ENCODE measurements at places on chromosomes 12 and 14.

- DNase-seq = peak; percentile 41
These were observed 92.9 kb downstream of the FAR2 start for GRCh38 chr12:29241821-29242591.

GRCh38 chr14:28666961-28667360 is 99.6 kb upstream of the FOXG1 start:
- DNase-seq = no peak

DNA sequence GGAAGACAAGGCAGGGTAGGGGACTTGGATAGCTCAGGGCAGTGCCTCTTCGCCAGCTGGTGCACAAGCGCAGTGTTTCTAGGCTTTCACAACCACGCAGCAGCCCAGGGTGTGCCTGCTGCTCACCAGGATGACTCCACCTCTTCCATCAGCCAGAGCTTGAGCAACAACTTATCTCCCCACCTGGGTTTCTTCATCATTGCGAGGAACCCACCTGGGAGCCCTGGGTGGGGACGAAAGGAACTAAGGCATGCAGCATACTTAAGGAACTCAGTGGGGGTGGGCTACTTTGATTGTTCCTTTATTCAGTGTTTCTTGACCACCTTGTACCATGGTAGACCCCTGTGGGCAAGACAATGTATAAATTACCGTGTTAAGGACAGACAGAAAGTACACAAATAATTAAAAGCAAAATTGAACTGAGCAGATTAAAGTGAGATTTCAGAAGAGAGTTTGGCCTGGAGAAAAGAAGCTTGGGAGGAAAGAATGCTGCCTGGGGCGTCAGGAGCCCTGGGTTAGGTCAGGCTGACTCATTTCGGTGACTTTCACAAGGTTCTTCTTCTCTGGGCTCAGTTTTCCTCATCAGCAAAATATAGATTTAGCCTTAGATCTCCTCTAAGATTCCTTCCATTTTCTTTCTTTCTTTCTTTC is 22.9 kb downstream of the KRT18 start:
- DNase-seq = peak; percentile 71

GRCh38 chr14:92470811-92471210 is 42.8 kb upstream of the RIN3 start:
- DNase-seq = no peak

GRCh38 chr12:74365178-74365964 is 172.3 kb upstream of the ATXN7L3B start:
- no peak for DNase-seq

GRCh38 chr12:121181181-121181580 is 28.7 kb upstream of the P2RX4 start:
- no peak for DNase-seq

DNA sequence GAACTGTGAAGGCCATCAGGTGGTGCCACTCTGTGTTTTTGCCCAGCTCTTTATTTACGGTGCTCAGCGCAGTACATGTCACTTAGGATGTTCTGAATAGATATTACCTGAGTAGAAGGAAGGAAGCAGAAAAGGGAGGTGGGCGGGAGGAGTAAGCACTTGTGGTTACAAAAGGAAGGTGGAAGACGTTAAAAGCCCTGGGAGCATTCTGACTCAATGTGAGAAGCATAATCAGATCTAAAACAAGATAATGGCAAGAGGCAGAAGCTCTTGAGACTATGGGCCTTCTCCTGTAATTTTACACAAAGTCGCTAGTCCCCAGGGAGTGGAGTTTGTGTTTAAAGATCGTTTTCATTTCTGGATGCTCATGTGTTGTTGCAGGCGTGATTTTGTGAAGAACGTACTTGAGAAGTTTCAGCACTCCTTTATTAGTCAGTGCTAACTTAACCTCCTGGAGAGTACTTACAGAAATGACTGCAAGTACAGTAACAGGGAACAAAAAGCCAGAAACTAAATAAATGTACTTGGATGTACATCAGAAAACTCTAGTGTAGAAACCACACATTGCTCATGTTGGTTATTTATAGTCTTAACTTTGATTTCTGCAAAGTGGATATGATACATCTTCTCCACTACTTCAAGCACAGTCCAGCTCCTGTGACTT is 1523.5 kb downstream of the AACS start:
- no peak for DNase-seq

DNA sequence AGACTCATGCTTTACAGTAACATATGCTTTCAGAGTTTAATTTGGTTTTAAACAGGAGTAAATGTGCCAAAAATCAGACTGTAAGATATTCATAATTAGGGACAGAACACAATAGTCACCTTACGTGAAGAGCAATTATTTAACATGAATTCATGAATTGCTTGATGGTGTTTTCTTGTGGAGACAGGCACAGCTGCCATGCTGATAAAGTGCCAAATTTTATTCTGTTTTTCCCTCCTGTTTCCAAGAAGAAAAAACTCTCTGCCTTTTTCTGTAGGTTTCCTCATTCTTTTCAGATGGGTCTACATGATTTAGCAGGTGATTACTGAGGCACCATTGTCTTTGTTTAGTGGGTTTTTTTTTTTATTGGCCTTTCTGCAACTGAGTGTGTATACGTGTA is 80.1 kb downstream of the C12orf42 start:
- DNase-seq = no peak

DNA sequence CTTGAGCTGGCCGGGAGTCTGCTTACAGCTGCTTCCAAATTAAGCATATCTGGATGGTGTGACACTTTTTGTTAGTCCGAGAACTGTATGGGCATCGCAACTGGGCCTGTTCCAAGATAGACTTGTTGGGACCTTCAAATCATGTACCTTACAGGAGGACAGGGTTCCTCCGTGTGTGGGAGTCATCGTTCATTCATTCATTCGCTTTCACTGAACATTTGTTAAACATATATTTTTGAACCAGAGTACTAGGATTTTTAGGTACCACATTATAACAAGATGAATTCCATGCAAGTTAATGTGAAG is 387 bp upstream of the IPO8 start:
- DNase-seq = no peak

DNA sequence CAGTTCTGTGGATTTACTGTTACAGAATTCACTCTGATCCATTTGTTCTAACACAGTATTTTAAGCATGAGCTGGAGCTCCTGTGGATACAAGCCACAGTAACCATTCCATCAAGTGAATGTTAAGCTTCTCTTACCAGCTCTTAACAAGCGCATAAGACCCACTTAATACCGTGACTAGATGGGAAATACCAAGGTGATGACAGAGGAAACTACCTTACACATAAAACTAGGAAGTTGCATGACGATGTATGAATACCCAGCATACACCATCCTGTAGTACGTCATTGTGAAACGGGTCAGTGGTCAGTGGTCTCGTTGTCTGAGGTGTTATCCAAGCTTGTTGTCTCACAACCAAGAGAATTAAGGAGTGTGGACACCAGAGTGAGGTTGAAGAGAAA is 2.0 kb upstream of the GALC start:
- no peak for DNase-seq

GRCh38 chr14:76829650-76830421 is 3.6 kb downstream of the LRRC74A start:
- no peak for DNase-seq

DNA sequence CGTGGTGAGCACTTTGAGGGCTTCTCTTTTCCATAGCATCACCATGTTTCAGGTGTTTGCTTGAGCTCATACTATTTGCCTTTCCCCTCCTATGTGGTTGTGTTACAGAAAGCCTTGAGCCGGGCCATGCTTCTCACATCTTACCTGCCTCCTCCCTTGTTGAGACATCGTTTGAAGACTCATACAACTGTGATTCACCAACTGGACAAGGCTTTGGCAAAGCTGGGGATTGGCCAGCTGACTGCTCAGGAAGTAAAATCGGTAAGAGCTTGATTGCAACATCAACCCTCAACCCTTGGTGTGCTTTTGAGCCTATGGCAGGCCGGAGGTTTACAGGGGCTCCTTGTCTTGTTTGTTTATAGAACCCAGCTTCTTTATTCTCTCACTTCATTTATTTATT is 8.1 kb downstream of the LETMD1 start:
- DNase-seq = no peak

- DNase-seq = no peak
These were observed 2.1 kb downstream of the CSRP2 start for GRCh38 chr12:76876696-76877229.

GRCh38 chr12:129779989-129780388 is 123.8 kb downstream of the TMEM132D start:
- no peak for DNase-seq

DNA sequence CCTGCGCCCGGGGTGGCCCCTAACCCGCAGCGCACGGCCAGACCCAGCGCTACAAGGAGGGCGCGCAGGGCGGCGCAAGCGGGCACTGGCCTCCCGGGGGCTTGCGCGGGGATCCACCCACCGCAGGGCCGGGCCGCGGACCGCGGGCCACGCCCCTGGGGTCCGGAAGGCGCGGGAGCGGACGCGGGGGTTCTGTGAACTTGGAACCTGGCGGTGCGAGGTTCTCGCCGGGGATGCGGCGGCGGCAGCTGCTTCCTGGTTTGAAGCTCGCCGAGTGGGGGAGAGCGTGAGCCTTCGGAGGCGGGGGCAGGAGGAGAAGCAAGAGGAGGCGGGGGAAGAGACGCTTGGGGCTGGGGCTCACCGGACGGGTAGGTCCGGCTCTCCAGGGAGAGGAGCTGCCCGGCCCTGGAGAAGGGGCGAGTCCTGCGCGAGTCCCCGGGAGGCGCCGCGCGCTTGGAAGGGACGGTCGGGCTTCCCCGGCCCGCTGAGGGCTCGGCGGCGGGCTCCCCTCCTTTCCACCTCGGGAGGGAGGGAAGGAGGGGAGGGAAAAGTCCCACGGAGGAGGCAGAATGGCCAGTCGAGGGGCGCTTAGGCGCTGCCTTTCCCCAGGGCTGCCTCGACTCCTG is at the start of gene PRKCH:
Gene PRKCH, plus strand, starts transcription at position 195 of the 626 bp plus-strand sequence. CDS start 523 bp downstream, outside the sequence.
- peak; percentile 93 for DNase-seq

DNA sequence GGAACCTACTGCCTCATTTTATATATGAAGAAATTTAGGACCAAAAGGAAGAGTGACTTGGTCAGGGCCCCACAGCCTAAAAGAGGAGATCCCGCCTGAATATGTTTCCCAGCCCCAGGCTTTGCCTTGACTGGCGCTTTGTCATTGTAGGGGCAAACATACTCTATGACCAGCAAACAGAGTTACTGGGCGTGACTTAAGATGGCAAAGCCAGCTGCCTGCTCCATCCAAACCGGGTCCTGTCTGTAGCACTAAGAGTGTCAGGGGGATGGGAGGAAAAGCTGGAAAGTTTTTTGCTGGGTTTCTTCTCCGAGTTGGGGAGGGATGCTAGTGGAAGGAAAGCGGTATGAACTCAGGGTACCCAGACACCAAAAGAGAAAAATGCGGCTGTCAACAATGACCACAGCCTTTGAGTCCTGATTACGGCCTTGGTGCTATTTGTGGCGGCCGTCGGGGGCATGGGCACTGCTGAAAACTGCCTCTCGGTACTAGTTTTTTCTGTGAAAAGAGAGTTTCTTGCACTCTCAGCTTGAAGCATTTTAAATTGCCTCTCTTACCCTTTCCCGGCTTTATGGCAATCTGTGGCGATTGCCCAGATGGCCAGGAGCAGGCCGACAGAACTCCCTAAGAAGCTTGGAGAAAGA is 82.7 kb downstream of the PRIMA1 start:
- no peak for DNase-seq

DNA sequence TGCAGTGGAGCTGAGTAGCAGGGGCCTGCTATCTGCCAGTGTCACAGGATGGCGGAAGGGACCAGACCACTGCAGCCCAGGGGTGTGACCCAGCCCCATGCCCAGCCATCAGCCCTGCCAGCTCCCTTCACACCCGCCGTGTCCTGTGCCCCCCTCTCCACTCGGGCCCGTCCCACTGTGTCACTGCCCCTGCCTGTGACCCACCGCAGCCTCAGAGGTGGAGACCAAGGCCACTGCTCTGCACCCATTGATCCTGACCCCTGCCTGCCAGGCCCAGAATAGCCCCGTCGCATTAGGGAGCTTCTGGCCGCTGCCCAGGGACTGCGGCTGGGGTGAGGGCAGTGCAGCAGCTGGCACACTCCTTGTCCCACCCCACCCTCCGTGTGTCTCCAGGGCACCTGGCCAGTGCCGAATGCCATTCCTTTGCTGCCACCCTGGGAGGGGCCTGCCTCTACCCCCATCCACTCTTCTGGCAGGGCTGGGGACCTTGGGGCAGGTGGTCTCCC is 2.1 kb upstream of the CRIP2 start:
- no peak for DNase-seq
